ENCODE measurements at places on chromosomes 1 and 21.

DNA sequence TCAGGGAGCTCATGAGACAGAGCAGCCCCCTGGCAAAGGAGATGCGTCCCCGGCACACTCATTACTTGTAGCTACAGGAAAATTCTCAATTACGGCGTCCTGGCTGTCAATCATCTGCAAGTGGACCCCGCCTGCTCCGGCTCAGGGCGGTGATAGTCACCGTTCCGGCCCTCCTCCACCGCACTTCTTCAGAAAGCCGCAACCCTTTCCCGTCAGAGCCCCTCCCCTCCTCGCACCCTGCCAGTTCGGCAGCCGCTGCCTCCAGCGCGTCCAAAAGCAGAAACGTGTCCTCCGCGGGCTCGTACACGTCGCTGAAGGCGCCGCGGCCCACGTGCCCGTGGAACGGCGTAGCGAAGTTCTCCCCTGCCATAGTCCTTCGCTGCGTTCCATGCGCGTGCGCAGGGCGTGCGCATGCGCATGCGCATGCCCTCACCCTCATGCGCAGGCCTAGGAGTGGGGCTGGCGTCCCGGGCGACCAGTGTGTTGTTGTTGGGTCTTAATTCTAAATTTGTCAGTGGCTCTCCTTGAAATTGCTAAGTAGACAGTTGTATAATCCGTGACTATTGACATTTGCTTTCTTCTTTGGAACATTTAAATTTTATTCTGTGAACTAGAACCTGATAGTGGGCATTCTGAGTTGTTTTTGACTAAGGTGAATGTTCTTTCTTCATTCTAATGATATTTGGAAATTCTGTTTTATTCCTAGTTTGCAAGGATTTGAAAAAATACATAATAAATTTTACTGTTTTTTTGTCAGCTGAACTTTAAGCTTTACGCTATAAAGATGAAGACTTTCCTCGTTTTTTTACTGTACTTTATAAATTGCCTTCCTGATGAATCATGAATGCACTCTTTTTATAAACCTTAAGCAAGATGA, 107.5 kb downstream of the LTN1 start:
- peak; percentile 86 for DNase-seq

- DNase-seq = no peak
These were observed 618.0 kb downstream of the NPHP4 start for GRCh38 chr1:5374192-5374591.

DNA sequence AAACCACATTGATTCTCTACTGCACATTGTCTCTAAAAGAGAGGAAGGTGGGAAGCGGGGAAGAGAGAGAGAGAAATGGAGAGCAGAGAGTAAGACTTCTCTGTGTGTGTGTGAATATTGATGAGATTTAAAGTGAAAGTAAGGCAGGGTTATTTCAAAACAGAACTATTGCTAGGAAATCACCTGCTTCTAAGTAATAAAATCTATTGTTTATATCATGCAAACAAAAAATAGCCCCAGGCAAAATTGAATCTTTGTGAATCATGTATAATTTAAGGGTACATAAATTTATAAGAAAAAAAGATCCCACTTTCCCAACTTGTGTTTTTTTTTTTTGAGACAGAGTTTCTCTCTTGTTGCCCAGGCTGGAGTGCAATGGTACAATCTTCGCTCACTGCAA, 1.2 kb upstream of the GBP7 start:
- DNase-seq = no peak

GRCh38 chr1:110138956-110139355, 11.3 kb upstream of the SLC6A17 start:
- no peak for DNase-seq

DNA sequence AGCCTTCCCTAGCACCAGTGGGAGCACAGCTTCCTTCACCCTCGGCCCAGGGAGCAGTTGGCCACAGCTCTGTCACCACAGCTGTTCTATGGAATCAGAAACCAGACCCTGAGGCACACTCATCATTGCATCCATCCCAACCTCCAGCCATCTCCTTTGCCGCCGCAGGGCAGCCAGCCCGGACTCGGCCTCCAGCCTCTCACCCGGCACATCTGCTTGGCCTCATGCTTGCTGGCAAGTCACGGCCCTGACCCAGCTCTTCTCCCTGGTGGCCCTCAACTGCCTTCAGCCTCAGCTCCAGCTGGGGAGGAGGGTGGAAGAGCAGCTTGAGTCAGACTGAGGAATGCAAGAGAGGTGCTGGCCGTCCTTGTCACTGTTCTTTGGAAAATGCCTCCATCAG, 59.8 kb downstream of the TOR1AIP2 start:
- no peak for DNase-seq

- DNase-seq = no peak
These were observed 74.6 kb upstream of the KCND3 start for GRCh38 chr1:112063781-112064728.

DNA sequence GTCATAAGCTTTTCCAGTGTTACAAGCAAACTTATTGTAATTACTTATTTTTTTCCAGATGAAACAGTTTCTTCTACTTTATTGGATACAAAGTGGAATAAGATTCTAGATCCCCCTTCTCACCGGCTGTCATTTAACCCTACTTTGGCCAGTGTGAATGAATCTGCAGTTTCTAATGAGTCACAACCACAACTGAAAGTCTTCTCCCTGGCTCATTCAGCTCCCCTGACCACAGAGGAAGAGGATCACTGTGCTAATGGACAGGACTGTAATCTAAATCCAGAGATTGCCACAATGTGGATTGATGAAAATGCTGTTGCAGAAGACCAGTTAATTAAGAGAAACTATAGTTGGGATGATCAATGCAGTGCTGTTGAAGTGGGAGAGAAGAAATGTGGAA, 95.5 kb downstream of the ZFYVE9 start:
- no peak for DNase-seq

DNA sequence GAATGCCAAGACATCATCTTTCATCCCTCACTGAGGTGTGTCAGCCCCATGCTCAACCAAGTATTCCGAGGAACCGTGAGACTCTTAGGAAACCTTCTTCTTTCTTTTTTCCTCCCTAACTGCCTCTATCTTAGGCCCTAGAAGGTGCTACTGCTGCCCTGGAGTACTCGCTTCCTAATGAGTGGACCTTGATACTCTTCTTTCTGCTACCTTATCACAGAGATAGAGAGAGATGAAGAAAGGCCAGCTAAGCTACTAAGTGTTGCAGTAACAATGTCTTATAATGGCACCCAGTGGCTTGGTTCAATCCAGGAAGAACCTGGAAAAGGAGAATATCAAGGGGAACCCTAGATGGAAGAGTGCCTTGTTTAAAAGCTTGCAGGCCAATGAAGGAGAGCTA, 86.6 kb downstream of the KIRREL1 start:
- DNase-seq = no peak

DNA sequence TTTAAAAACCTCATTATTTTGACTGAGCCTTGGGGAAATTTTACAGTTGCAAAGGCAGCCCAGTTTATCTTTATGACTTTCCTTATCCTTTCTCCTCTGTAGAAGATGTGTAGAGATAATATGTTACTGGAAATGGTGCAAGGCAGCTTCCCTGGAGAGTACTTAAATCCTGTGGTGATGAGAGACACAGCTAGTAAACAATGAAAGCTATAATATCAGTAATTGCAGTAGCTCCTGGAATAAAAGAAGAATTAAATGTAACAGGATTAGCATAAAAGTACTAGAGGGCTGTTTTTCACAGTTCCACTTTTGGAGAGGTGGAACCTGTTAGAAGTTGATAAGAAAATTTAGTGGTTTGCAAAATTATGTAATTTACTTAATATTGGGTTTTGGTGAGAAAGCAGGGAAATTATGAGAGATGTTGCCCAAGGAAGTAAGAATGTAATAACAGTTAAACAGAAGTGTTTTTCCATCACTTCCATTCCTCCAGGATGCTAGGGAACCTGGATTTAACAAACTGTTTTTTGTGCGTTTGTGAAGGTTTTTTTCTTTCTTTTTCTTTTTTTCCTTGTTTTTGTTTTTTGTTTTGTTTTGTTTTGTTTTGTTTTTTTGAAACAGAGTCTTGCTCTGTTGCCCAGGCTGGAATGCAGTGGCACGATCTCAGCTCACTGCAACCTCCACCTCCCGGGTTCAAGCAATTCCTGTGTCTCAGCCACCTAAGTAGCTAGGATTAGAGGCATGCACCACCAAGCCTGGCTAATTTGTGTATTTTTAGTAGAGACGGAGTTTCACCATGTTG, 15.7 kb upstream of the EDEM3 start:
- DNase-seq = no peak

- no peak for DNase-seq
These were observed 136.4 kb downstream of the SETD4 start for GRCh38 chr21:35923971-35924370.

GRCh38 chr1:248697907-248698306, 4.7 kb downstream of the OR14I1 start:
- no peak for DNase-seq

- no peak for DNase-seq
These were observed 6.0 kb downstream of the PIK3CD start for GRCh38 chr1:9657521-9658032.

- DNase-seq = no peak
These were observed 87.9 kb downstream of the SYT2 start for GRCh38 chr1:202622388-202622787.

- no peak for DNase-seq
These were observed 29.9 kb upstream of the ERRFI1 start for GRCh38 chr1:8055973-8056372.

- no peak for DNase-seq
These were observed 297.0 kb downstream of the DISC1 start for GRCh38 chr1:231923491-231924041.

DNA sequence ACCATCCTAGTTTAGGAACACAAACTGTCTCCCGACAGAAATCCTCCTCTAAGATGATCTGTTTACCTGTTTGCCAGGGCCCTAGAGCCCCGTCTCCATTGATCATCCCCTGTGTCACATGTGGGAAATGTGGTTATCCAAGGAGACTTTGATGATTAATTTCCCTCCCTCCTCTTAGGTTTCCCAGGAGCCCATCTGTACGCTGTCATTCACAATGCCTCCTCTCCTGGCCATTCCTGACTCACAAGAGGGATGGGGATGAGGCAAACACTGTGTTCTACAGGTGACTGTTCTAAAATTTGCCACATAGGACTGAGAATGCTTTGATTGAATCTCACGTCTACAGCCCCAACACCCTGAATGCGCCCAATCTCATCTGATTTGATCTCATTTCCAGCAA, 50.0 kb downstream of the TNR start:
- DNase-seq = no peak

GRCh38 chr1:79497193-79497773, 490.8 kb upstream of the ADGRL4 start:
- DNase-seq = peak; percentile 6

GRCh38 chr1:94602316-94602715, 60.8 kb upstream of the F3 start:
- DNase-seq = no peak

DNA sequence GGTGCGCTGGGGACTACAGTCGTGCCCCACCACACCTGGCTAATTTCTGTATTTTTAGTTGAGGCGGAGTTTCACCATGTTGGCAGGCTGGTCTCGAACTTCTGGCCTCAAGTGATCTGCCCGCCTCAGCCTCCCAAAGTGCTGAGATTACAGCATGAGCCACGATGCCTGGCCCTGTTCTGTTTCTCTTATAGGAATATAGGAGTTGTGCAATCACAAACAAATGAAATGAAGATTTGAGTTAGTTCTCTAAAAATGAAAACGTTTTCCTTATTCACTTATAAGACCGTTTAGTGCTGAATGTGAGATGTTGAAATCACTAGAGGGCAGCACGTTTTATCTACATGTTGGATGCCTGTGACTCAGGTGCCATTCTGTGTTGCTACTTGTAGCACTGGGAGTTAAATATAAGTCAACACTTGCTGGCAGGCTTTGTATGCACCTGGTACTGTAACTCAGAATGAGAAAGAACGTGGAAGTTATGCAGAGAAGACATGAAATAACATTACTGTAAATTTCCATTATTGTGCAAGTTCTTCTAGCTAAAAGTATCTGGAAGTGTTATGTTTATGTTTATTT, 45.8 kb downstream of the MIGA1 start:
- DNase-seq = peak; percentile 48

- no peak for DNase-seq
These were observed 14.6 kb downstream of the WARS2 start for GRCh38 chr1:119125874-119126273.

- no peak for DNase-seq
These were observed 10.7 kb downstream of the TMEM81 start for GRCh38 chr1:205073511-205073910.

- no peak for DNase-seq
These were observed 42.3 kb downstream of the MAN1C1 start for GRCh38 chr1:25658791-25659431.

DNA sequence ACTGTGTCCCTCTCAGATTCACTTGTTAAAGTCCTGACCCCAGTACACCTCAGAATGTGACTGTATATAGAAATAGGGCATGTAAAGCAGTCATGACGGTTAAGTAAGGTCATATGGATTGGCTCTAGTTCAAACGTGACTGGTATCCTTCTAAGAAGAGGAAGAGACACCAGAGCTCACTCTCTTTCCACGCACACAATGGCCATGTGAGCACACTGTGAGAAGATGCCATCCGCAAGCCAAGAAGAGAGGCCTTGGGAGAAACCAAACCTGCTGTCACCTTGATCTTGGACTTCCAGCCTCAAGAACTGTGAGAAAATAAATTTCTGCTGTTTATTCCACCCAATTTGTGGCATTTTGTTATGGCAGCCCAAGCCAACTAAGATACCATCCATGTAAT, 56.8 kb upstream of the IRF2BP2 start:
- no peak for DNase-seq

GRCh38 chr1:41020109-41020576, 1.4 kb downstream of the SLFNL1 start:
- DNase-seq = no peak

GRCh38 chr1:147491098-147491497, 50.2 kb upstream of the BCL9 start:
- no peak for DNase-seq

GRCh38 chr1:67855961-67856360, 22.7 kb upstream of the GNG12 start:
- DNase-seq = no peak

DNA sequence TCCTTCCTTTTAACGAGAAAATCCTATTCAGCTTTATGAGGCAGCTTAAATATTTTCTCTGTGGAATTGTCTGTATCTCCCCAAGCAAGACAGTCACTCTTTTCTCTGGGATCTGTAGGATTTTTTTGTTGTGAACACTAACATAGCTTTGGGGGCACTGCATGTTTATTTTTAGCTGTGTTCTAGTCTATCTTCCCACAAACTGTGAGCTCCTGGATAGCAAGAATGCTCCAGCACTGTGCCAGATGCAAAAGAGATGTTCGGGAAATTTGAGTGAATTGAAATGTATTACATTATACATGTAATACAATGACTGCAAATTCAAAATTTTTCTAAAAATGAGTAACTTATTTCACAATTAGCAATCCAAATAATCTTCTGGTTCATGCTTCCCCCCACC, 282.2 kb downstream of the PLPP3 start:
- DNase-seq = no peak

GRCh38 chr1:47477595-47478080, 39.8 kb downstream of the FOXD2 start:
- no peak for DNase-seq

Measured in NCI-H774 (cell line).